ENCODE measurements at places on chromosomes 2 and 18.

DNA sequence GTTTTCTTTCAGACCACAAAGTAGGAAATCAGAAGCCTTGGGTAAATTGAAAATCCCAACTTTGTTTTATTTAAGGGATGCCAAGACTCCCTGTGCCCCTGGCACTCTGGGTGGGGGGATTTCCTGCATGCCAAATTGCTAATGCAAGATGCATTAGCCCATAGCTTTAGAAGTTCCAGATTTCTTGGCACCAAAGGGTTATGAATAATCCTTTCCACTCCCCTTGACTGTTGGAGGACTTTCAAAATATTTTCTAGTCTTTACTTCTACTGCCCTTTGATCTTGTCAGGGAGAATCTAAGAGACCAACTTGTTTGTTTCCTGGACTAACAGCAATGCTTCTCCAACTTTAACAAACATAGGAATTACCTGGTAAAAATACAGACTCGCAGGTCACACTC, 81.8 kb upstream of the TGIF1 start:
- peak; percentile 87 for DNase-seq

GRCh38 chr18:35577045-35577848, 4.3 kb upstream of the GALNT1 start:
- peak; percentile 15 for DNase-seq

GRCh38 chr2:98118161-98118560, 31.2 kb downstream of the VWA3B start:
- DNase-seq = peak; percentile 76

DNA sequence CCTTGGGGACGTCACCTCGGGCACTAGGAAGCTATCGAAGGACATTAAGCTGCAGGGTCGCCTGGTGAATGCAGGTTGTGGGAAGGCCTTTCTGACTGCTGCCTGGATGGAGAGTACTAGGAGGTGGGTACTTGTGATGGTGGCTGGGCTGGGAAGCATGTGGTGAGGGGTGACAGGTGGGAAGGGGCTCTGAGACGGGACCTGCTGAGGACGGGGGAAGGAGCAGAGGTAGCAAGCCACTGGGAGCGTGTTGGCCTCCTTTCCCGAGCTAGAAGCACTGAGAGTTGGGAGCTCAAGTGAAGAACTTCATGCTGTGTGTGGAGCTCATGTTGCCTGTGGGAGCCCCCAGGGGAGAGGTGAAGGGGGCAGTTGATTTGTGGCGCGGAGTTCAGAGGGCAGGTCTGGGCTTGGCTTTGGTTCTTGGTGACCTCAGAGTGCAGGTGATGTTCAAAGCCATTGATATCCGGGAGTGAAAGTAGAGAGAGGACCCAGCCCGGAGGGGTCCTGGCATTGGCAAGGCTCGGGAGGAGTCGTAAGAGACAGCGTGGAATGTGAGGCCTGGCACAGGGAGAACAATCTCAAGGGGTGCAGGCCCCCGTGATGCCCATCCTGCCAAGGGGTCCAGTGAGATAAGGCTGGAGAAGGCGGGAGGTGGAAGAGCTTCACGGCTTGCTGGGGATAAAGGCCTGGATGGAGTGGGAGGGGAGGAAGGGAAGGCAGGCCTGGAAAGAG, 13.2 kb downstream of the MROH2A start:
- no peak for DNase-seq

DNA sequence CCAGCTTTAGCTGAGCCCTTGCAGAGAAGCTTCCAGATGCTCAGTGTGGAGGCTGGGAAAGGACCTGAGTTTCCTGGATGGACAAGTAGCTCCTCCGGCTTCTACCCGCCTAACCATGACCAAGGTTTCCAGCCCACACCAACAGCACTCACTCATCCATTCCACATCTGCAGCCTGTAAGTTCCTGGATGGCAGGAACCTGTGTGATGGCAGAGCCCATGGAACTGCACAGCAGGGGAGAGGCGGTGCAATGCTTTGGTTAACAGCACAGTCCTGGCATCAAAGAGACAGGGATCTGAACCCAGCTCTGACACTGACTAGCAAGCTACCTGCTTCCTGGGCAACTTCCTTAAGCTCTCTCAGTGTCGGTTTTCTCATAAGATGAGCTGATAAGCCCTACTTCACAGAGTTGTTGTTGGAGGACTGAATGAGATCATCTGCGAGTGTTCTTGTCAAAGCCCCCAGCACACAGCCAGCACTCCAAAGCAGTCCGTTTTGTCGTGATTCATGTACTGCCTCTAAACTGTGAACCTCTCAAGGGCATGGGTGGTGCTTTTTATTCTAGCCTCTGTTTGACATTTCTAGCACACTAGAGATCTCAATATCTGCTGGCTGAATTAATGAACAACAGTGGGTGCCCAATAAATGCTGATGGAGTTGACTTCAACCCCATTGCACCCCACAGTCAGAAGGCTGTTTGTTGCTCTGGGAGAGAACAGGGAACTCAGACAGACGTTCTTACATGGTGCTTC, 41.6 kb upstream of the OTOF start:
- no peak for DNase-seq

DNA sequence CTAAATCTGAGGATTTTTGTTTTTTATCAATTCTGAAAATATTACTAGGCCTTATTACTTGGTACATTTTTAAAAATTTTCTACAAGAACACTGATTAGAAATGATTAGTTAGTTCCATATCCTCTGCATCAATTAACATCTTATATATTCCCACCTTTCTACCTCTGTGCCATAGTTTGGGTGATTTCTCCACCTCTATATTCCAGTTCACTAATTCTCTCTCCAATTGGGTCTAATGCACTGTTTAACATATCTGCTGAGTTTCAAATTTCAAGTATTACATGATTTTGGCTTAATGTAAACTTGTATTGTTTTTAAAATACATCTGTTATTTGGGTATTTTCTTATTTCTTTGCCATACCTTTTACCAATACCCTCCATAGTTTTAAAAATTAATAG, 705.7 kb upstream of the SALL3 start:
- no peak for DNase-seq

- DNase-seq = no peak
These were observed 31.2 kb upstream of the NTSR2 start for GRCh38 chr2:11701206-11701605.

- DNase-seq = no peak
These were observed 32.5 kb downstream of the KCTD1 start for GRCh38 chr18:26515643-26516487.

DNA sequence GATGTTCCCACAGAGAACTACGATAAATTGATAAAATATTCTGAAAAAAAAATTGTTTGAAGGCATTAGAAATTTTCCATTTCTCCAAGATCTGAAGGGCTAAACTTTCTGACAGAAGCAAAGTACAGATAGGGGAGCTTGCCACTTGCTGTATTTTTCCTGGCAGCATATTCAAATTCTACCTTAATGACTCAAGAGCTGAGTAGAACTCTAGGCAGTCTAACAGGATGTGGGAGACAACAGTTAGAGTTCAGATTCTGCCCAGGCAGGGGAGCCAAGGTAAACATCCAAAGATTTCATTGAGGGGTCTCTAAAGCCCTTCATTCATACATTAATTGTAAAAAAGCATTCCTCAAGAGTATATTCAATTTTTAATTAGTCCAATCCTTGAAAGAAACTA, 46.0 kb upstream of the RIT2 start:
- peak; percentile 55 for DNase-seq

DNA sequence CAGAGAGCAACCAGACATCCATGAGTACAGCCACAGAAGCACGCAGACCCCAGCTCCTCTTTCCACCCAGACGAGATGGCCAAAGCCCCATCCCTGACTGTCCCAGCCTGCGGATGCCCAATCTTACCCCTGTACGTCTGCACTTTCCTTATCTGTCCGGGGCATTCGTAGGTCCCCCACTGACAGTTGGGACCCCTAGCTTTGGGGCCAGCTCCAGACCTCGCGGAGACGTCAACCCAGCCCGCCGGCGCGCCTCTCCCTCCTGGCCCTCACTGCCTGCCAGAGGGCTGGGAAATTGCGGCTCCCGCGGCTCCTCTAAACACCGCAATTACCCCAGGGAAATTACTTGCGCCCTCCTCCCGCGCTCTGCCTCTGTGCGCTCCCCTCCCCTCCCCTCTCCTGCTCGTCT, 2.3 kb downstream of the ECEL1 start:
- DNase-seq = no peak

DNA sequence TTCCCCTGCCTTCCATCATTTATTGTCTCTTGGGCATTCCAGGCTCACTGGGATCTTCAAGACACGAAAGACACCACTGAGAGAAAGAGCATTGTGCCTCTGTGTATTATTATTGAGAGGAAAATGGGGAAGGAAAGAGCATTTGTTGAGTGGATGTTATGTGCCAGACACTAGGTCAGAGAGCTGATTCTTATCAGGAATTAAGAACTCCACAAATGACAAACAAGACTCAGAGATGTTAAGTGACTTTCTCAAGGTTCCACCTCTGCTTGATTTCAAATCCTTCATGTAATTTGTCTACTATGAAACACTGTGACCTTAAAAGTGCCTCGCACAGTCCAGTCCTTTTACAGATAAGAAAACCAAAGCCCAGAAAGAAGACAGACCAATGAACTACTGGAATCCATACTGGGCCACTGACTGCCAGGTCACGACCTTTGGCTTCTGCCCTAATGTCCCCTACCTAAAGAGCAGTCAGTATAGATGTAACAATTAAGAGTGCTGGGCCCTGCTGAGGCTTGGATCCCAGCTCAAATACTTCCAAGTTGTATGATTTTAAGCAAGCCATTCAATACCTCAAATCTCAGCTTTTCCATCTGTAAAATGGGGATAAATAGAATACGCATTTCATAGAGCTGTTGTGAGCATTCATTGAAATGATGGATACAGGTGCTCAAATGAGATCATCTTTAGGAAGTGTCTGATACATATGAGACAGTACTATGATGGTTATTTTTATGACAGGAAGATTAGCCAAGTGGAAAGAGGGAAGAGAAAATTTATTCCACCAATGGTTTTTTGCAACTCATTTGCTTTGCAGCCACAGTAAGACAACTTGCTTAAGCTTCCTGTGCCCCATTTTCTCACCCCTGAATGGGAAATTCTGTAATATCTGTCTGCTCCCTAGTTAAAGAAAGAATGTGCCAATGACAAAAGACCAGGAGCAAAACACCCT, 10.9 kb downstream of the KLF7 start:
- no peak for DNase-seq

- peak; percentile 99 for DNase-seq
These were observed 98.6 kb downstream of the KCNS3 start for GRCh38 chr2:17976871-17977746.

DNA sequence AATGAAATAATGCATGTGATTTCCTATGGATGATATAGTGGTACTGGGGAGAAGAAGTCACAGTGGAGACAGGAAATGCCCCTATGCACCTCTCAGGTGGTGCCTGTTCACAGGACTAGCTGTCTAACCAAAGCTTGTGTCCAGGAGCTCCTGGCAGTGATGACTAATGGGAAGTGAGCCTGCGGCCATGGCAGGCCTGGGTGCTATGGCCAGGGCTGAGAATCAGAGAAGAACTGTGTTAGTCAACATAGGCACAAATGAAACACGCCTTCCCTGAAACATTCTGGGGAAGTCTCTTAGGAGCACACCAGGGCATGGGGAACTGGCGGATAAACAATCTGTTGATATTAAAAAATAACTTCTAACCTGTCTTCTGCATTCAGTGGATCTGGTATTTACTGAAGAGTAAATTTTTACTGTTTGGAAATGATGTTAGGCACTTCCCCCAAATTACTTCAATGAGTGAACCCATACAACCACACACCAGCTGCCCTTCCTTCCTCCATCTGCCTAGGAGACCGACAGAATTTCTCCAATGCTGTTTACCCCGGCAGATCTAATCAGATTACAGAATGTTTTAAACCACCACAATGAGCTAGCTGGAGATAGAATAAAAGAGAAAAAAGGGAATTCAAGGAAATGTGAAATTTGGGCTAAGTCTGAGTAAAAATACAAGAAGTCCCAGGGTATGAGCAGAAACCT, 67.4 kb downstream of the MEP1B start:
- DNase-seq = no peak

GRCh38 chr2:61759718-61760117, 94.1 kb downstream of the FAM161A start:
- peak; percentile 32 for DNase-seq

DNA sequence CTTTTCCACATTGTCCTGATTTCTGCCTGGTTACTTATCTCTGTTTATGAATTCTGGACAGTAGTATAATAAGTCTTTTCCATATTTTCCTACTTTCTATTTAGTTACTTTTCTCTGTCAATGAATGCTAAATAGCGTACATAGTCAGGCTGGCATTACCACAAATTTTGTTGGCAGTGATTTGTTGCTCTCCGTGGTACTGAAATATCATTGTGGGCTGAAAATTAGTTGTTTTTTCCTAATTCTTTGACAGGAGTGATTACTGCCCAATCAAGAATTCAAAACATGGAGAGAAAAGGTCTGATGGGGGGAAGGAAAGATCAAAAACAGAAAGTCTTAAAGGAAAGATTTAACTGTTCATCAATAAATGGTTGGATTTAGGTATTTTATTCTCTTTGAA, 7.7 kb upstream of the GALNT13 start:
- DNase-seq = no peak

- DNase-seq = no peak
These were observed 16.2 kb downstream of the ADRA2B start for GRCh38 chr2:96099861-96100798.

- DNase-seq = no peak
These were observed 678.3 kb downstream of the CBLN2 start for GRCh38 chr18:71865888-71866287.

DNA sequence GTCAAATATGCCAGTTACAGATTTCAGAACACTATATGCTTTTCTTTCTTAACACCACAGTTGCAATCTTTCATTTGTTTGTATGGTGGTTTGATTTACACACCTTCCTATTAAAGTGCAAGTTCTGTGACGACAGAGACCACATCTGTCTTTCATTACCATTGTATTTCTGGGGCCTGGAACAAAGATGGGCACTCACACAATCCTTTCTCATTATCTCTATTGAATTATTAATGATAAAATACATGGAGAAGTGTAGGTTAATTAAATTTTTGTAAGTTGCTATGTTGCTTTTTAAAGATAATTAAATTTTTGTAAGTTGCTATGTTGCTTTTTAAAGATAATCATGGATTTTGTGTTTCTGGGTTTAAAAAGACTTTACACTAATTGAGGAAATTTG, 79.9 kb downstream of the KCTD18 start:
- no peak for DNase-seq

DNA sequence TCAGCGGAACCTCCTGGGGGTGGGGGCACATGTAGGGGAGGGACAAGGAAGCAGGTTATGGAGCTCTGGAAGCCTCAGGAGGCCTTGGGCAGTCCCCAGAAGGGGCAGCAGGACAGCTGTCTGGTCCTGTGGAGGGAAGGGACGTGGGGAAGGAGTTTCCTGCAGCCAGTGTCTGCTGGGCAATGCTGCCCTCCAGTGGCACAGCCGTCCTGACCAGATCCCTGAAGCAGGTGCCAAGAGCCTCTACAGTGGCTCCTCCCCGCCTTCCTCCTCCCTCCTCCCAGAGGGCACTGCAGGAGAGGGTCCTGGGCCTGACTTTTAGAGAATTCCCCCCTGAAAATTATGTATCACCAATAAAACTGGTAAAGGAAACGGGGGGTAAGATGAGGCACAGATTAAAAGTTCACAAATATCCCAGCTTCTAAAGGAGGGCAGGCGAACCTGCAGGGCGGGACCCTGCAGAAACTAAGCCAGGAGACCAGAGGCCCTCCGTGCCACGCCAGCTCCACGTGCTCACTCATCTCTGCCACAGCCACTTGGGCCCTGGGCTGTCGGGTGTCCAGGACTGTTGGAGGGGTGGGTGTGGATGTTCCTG, 258.5 kb downstream of the TWIST2 start:
- DNase-seq = peak; percentile 48

- DNase-seq = no peak
These were observed 202.5 kb downstream of the GLI2 start for GRCh38 chr2:120938045-120938771.
